AG10803 (cell line): ENCODE measurements at places on chromosomes 12 and 14.

- no peak for DNase-seq
Observed at GRCh38 chr14:91261115-91261514, 16.6 kb upstream of the GPR68 start.

DNA sequence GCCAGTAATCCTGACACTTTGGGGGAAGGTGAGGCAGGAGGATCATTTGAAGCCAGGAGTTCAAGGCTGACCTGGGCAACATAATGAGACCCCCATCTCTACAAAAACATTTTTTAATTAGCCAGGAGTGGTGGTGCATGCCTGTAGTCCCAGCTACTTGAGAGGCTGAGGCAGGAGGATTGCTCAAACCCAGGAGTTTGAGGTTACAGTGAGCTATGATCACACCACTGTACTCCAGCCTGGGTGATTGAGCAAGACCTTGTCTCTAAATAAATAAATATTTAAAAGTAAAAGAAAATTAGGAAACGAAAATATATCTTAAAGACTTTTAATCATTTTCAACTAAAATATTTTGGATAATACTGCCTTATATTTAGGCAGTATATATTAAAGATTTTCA, 25.9 kb downstream of the CKB start:
- peak; percentile 21 for DNase-seq

DNA sequence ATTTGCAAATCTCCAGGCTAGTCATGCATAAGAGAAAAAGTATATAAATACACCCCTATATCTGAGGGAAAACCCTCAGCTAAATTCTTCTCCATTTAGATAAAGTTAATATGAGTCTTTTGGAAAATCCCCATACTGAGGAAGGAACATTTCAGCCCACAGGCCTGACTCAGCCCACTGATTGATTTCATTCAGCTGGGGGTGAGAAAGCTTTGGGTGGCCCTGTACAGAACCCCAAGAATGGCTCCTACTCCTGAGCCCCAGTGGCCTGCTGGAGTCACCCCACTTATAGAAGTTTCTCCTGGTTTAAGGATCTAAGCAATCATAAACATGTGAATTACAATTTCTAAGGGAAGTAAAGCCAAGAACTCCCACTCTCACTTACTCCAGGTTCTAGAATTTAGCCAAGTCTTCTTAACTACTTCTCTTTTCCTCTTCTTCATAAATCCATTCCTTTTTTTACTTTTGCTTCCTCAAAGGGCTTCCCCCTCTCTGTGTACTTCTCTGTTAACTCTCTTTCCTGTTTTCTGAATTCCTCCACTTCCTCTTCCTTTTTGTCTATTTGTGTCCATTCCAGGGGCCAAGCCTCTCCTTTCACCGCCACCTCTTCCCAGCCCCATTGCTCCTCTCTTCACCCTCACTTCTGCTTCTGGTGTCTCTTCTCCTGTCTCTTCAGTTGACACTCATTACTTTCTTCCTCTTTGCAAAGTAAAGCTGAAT, 21.0 kb downstream of the RTN1 start:
- DNase-seq: no peak

DNA sequence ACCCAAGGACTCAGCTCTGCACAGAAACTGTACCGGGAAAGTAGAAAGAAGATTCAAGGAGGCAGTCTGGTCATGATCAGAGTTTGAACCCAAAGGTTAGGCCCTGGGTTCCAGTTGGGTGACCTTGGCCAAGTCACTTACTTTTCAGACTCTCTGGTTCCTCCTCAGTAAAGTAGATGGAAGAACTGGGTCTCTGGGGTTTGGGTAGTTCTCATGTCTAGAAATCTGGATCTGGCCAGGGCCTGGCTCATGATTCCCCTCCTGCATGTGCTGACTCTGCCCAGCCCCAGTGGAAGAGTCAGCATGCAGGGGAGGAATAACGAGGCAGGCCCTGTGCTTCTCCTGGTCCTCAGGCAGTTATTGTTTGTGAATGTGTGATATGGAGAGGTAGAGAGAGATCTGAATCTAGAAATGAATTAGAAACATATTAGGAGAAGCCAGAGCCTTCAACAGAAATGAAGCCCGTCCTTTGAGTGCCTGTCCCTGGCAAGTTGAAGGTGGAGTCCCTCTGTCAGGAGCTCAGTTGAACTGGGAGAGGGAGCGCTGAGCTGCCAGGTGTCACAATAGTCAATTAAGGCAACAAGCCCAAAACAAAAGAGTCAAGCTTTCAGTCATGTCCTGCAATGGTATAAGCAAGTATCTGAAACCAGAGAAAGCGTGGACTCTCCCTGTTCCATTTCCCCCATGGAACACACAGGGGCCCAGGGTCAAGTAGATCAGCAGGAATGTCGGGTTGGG, 131.3 kb upstream of the HIF1A start:
- no peak for DNase-seq

DNA sequence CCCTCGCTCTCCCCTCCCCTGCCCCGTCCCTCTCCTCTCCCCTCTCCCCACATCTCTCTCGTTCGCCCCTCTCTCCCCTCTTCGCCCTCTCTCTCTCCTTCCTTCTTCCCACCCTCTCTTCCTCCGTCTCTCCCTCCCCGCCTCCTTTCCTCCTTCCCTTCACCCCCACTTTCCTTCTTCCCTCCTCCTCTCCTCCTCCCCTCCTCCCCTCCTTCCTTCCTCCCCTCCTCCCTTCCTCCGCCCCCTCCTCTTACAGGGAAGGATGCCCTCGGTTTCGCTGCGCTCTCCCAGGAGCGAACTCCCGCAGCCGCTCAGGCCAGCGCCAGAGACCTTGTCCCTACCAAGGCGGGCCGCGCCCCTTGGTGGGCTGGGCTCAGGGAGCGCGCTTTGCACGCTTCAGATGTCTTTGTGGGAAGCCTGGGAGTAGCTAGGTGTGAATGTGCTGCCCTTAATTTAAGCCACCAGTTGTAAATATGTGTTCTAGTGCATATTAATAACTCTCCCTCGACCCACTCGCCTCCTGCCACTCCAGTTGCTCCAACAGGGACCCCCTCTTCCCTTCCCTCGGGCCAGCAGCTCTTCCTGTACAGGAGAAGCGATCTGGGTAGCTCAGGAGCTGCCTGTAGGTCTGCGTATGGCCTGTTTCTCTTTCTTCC, 13.3 kb upstream of the MAP3K9 start:
- DNase-seq: peak; percentile 24

DNA sequence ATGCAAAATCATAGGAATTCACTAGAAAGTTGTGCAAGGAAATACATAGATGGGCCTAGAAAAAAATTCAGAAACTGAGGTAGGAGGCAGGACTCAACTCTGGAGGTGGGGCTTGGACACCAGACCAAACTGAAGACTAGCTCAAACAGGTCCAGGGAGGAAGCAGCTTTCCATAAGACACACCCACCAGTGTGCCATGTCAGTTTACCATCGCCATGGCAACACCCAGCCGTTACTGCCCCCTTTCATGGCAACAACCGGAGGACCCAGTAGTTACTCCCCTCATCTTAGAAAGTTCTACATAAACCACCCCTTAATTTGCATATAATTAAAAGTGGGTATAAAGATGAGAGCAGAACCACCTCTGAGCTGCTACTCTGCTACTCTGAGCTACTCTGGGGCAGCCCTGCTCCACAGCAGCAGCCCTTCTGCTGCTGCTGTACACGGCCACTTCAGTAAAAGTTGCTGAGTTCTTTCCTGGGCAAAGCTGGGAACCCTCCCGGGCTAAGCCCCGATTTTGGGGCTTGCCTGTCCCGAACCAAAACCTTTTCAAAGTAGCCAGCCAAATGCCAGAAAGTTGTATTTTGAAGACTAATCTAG, 30.8 kb upstream of the NINJ2 start:
- no peak for DNase-seq

- no peak for DNase-seq
Observed at GRCh38 chr14:56590535-56590960, 10.9 kb downstream of the TMEM260 start.

- DNase-seq: no peak
Observed at GRCh38 chr12:47783024-47783755, 10.2 kb downstream of the SLC48A1 start.

- DNase-seq: no peak
Observed at GRCh38 chr14:98736701-98737338, 535.2 kb downstream of the BCL11B start.

DNA sequence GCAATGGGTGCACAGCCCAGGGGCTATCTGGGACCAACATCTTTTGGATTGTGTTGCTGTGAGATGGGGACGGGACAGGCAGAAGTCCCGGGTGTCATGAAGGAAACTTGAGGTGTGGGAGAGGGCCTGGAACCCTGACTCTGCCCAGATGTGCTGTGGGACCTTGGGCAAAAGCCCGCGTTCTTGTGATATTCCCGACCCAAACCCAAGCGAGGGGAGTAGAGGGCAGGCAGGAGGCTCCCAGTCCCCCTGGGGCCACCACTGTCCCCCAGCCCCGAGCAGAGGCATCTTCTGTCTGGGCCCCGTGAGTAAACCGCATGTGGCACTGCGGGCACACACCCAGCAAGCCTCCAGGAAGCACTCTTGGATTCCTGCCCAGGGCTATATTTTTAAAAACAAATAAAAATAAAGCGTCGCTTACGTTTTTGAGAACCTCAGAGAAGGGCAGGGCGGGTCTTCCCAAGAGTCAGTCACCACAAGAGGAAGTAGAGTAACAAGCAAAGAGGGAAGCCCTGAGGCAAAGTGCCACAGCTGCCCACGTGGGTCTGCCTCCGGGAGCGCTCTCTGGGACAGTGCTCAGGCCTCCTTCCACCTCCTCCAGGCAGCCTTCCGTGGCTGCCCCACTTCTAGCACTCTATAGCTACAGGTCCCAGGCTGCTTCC, 39.5 kb downstream of the BEGAIN start:
- peak; percentile 68 for DNase-seq

DNA sequence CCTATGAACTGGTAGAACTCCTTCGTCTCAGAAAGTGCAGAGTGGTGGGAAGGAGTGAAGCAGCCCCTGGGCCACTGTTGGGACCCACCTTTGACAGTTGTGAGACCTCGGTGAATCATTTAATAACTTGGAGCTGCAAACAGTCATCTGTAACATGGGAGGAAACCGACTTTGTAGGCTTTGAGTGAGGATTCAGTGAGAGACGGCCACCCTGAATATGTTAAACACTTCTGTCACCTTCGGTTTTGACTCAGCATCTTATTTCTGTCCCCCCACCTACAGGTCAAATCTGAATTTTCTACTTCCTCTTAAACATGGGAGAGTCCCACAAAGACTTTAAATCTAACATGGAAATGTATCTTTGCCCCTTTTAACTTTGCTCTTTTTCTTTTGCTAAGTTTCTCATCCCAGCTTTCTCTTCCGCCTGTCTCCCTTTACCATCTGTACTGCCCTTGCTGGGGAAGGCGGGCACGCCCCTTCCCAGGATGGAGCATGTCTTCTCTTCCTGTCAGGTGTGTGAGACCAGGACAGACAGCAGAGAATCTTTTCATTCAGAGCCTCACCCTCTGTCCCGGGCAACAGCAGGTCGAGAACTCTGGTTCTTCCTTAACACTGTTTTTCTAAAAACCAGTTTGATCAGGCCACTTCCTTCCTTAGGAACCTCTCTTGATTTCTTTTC, 37.1 kb downstream of the ZC3H14 start:
- DNase-seq: no peak

GRCh38 chr14:68820536-68820935, 27.7 kb upstream of the ZFP36L1 start:
- no peak for DNase-seq

DNA sequence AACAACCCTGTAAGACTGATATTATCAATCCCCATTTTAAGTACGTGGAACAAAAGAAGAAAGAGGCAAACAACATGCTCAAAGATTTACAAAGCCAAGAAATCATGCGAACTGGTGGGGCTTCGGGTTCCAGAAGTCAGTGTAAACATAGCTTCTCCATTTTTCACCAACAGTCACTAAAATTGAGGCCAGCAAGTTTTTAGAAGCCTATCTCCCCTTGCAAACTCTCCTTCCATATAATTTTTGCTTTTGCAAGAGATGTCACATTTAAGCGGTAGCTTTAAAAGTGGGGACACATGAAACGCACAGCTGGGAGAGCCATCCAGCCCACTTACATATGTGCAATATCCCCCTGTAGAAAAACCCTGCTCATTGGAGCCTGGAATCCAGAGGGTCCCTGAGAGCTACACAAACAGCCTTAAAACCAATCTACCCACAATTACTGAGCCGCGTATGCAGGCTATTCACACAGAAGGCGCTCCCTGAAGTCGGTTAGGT, 797 bp downstream of the SLC11A2 start:
- DNase-seq: no peak

- peak; percentile 55 for DNase-seq
Observed at GRCh38 chr12:6778217-6778573, 5.9 kb downstream of the LAG3 start.

DNA sequence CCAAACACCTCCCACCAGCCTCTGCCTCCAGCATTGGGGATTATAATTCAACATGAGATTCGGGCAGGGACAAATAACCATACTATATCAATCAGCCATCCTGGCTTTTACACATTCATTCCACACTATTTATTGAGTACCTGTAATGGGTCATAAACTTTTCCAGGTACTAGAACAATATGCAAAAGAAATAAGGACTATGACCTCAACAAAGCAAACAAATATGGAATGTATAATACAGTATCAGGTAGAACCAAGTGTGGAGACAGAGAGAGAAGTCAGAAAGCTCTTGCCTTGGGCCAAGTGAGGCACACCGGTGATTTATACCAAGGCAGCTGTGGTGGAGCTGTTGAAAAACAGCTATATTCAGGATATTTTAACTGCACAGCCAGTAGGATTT, 116.3 kb downstream of the TSPAN8 start:
- no peak for DNase-seq

- DNase-seq: peak; percentile 16
Observed at GRCh38 chr12:102562836-102563425, 82.6 kb upstream of the IGF1 start.

GRCh38 chr12:56658921-56659320, 13.1 kb upstream of the ATP5F1B start:
- no peak for DNase-seq

DNA sequence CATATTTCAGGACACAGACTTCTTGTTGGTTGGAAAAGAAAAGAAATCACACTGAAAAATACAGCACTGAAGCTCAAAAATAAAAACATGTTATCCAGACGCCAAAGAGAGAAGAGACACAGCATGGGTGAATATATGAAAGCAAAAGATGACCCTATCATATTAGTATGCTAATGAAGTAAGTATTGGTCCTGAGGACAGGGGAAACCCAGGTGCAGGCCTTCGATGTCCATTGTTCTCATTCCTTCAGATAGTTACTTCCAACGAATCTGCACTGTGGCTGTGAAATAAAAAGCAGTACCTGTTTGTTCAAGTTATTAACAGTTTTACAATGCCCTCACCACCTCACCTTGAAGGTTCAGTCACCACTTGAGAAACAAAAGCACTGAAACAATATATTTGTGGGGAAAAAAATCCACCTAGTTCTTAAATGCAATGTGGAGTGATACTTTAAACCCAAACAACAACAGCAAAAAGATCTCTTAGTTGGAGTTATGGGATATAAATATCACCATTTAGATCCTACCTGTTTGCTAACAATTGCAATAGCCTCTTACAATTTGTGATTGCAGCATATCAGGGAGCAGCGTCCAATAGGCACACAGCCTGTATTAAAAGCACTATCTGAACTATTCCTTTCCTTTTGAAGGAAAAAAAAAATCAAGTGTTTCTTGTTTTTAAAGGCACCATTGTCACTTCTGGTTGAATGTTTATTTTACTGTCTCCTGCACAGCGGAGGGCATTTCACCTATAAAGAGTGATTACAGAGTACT, 188.1 kb downstream of the BCAT1 start:
- DNase-seq: no peak

- DNase-seq: no peak
Observed at GRCh38 chr12:59182191-59182590, 261.9 kb upstream of the LRIG3 start.
